ENCODE measurements at places on chromosomes 2 and 18.

DNA sequence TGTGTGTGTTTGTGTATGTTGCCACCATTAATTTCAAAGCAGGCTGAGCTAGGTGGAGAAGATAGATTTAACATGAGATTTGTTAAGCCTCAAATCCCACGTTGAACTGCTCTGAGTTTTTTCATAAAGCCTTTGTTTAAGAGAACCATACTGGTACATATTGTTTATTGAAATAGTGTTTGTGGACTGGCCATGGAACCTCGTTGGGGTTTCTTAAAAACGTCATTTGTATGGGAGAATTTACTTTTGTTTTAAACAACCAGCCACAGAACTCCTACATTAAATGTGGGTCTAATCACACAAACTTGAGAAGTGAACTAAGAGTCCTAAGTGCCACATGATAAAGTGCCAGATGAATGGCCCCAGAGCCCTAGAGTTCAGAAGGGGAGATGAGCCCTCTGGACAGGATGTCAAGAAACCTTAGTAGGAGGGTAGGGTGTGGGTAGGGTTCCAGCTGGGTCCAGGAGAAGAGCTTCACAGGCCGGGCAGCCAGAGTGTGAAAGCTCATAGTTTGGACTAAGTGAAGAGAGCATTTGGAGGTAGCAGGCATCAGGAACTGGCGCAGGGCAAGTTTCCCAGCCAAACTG, 120.6 kb upstream of the EML6 start:
- no peak for DNase-seq

- no peak for DNase-seq
Observed at GRCh38 chr18:28716338-28716737, 539.4 kb upstream of the CDH2 start.

- no peak for DNase-seq
Observed at GRCh38 chr18:48993586-48993985, 42.8 kb upstream of the SMAD7 start.

DNA sequence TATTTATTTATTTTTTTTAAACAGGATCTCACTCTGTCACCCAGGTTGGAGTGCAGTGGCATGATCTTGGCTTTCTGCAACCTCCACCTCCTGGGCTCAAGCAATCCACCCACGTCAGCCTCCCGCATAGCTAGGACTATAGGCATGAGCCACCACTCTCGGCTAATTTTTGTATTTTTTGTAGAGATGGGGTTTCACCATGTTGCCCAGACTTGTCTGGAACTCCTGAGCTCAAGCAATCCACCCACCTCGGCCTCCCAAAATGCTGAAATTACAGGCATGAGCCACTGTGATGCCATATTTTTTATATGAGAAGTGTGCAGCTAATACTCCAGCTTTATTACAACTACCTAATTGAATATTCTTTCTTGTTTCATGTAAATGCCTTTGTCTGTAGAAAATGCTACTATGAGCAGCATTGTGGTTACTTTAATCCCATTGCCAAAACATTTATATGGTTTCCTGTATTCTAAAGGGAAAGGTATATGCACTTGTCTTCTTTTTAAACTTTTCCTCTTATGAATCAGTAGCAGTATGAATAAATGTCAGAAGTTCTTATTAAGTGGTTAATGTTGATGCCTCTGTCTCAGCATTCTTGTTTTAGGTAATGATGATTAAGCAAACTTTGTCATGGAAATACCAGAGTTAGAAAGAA, 9.5 kb upstream of the BCL2L11 start:
- no peak for DNase-seq

DNA sequence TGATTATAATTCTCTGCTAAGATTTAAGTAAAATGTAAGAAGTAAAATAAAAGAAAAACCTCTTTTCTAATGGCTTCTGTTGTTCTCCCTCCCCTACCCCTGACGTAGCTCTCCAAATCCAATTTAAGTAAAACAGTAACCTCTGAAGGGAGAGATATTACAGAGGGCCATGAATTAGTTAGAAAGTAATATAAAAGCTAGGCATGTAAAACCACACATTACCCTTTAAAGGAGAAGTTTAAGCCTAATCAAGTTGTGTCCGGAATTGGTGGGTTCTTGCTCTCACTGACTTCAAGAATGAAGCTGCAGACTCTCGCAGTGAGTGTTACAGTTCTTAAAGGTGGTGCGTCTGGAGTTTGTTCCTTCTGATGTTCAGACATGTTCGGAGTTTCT, 116.9 kb upstream of the SCN7A start:
- no peak for DNase-seq

DNA sequence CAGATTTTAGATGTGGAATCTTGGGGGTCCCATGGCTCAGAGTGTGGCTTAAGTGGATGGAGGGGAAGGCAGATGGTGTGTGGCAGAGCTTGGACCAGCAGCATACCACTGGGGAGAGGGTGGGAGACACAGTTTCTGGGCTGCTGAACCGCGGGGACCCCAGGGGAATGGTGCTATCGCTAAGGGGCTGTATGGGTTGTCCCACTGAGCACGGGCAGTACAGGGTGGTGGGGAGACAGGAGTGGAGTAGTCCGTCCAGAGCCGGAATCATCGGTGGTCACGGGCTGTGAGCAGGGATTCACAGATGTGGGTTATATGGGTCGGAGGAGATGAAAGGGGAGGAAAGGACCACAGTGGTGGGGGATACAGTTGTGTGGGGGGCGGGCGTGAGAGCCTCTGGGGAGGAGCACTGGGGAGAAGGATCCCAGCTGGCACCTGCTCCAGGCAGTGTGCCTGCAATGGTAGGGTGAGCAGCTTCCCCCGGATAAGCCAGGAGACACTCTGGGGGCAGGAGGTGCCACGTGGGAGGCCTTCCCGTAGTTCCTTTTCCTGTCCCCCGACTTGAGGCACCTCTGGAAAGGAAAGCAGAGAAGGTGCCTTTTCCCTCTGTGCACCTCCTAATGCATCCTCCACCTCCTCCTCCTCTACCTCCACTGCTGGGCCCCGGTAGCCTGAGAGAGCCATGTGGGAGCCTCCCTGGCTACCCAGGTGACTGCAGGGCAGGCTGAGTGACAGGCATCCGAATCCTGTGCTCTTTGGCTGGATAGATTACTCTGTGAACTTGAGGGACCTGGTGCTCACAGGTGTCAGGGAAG, 24.9 kb downstream of the IGFBP5 start:
- DNase-seq, result no peak

- DNase-seq, result peak; percentile 68
Observed at GRCh38 chr2:101961338-101962191, 30.2 kb upstream of the IL1R2 start.

- DNase-seq, result peak; percentile 2
Observed at GRCh38 chr18:35835833-35836232, 136.6 kb upstream of the RMP24 start.

DNA sequence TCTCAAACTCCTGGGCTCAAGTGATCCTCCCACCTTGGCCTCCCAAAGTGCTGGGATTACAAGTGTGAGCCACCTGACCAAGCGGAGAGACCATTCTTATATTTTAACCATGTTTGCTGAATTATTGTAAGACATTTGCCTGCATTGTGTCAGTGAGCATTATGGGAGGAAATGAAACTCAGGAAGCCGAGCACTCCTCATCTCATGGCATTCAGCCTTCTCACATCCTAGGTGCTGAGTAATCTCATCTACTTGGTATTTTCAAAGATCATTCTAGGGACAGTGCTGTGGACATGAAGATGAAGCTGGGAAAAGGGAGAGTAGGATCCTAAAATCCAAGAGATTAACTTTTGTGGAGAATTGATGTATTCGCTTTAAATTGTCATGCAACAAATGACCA, 66.1 kb downstream of the NAPG start:
- peak; percentile 39 for DNase-seq

DNA sequence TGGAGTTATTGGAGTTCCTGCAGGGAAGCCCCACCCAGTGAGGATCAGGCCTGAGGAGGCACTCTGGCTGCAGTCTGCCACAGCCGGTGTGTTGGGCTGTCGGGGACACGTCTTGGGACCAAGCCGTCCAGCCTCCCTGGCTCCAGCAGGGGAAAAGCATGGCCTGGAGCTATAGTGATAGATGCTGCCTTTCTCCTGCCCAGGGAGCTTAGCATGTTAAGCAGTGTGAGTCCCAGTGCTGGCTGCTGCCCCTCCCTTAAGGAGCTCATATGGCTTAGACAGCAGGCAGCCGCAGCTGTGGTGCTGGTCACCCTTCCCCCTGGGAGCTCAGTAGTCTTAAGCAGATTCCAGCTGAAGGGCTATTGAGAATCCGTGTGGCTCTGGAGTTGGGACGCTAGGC, 78.9 kb downstream of the CERS6 start:
- DNase-seq, result no peak

GRCh38 chr2:240095556-240096523, 40.3 kb downstream of the COPS9 start:
- DNase-seq, result no peak

- no peak for DNase-seq
Observed at GRCh38 chr2:11319939-11320338, 24.5 kb downstream of the ROCK2 start.

DNA sequence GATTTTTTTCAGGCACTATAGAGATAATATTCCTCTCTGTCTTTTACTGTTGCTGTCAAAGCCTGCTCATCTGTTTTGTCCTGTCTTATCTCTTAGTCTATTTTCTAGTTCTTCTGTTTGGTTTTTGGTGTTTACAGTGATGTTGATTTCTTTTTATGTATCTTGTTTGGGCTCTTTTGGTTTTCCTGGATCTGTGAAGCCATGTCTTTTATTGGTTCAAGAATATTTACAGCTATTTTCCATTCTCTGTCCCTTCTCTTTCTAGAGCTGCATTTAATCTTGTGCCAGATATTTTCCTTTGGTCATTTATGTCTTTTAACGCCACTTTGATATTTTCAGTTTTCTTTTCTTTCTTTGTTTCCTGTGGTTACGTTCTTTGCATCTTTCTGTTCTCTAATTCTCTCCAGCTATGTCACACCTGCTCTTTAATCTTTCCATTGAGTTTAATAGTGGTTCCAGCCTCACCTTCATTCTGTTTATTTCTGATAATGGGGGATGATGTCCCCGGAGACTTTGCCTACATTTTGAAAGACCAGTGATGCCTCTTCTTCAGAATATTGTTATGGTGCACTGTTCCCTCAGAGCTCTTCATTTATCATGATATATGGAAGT, 32.0 kb downstream of the SMCHD1 start:
- no peak for DNase-seq

GRCh38 chr2:220373878-220374277, 746.4 kb downstream of the SLC4A3 start:
- DNase-seq, result no peak

- DNase-seq, result no peak
Observed at GRCh38 chr2:74039611-74040010, 54.9 kb downstream of the TET3 start.

GRCh38 chr2:10057231-10058107, 14.1 kb downstream of the KLF11 start:
- DNase-seq, result no peak

GRCh38 chr2:136086253-136087016, 31.5 kb downstream of the CXCR4 start:
- no peak for DNase-seq

DNA sequence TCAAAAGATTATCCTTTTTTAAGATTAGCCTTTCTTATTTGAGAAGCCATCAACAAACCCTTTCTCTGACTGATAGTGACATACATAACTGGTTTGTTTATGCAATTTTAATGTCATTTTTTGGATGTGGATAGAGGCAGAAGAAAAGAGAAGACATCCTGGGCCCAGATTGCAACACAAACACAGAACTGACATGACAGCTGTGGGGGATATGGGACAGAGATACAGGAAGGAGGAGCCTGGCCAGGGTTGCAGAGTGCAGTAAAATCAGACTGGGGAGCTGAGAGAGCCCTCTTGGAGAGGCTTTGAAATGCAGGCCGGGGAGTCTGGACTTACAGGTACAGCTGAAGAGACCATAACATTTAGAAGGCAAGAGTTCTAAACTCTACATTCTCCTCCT, 65.1 kb downstream of the SIGLEC15 start:
- DNase-seq, result no peak

GRCh38 chr18:13543811-13544732, 182.3 kb downstream of the FAM210A start:
- DNase-seq, result no peak
